Mammary epithelial cell (primary cell): ENCODE measurements at places on chromosomes 7 and 10.

GRCh38 chr10:77575271-77576006 is 62.2 kb downstream of the KCNMA1 start:
- DNase-seq, result no peak

GRCh38 chr7:12759151-12759550 is 71.7 kb downstream of the ARL4A start:
- no peak for DNase-seq

DNA sequence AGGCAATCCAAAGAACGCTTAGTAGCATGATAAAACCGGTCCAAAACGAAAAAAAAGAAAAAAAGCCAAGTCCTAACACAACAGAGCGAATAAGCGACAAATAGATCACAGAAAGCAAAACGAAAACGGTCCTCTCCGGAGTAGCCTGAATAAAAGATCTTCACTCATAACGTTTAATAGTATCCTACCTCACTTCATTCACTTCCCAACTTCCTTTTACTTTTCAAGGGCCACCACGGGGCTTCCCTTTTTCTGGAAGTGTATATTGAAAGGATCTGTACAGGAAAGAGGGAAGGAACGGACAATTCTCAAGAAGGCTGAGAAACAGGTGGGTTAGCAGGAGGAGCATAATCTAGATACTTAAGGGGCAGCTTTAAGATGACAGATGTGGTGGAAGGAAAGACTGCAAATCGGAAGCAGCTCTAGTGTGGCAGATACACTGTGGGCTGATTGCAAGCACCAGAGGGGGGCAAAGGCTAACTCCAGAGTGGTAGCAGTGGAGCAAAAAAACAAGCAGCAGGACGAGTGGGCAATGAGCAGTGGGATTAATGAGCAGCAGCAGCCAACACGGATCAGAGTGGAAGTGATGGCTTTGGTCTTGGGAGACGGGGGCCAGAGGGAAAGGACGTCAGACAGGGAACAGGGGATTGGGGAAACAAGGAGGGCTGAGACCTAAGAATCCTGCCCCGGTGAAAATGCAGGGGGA is 866 bp downstream of the CNOT4 start:
- DNase-seq, result peak; percentile 44

DNA sequence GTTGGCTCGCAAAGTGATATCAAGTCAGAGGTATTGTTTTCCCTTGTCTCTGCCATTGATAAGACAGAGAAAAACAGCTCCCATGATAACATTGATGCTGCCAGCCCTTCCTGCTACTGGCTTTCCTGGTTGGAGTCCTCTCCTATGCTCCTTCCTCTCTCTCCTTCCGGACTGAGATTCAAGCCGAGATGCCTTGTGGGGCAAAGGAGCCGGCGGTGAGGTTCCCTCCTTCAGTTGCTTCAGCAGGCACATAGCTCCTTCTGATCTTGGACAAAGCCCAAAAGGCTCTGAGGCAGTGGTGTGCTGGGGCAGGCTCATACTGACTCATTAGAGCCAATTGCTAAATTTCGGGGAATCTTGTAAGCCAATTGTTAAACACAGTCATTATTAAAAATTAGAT is 8.8 kb upstream of the ZCCHC24 start:
- peak; percentile 91 for DNase-seq

DNA sequence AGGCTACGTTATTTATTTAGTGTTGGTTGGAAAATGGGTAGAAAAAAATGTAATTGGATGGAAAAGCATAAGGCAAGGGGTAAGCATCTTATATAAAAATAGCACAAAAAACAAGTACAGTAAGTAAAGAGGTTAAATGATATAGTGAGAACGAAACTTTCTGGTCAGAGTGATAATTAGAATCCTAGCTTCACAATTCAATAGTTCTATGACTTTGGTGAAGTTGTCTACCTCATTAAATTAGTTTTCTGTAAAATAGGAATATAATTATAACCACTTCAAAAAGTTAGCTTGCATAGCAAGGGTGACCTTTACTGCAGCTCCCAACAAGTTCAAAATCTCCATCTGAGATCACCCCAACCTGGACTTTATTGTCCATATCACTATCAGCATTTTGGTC is 30.8 kb upstream of the TAS2R16 start:
- no peak for DNase-seq

GRCh38 chr10:28127881-28128280 is 129.0 kb upstream of the ODAD2 start:
- DNase-seq, result no peak

DNA sequence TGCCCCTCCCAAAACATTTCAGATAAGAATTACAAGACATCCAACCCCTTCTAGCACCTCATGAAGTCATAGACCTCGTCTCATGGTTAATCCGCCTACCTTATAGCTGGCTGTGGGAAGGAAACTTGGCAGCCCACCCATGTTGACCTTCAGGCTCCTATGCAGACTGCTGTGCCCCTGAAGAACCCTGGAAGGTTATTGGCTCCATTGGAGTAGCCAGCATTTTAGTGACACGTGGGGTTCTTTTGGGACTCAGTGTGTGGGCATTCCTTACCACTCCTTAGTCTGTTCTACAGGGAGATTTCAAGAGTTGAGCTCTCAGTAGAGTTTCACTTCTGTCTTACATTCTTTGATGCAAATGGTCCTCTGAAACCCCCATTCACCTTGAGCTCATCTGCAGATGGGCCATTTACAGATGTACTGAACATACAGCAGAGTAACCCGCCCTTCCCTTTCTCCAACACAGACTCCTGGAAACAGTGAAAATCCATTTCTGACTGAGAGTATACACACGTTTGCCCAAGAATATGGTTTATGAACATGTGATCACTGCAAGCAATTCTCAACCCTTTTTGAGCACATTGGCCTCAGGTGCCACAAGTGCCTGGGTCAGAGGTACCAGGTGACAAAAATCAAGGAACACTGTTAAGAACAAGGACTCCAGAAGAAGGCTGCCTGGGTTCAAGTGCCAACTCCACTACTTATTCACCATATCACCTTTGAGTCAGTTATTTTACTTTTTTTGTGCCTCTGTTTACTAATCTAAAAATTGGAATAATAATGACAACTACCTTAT is 54.0 kb upstream of the HECW1 start:
- no peak for DNase-seq

- DNase-seq, result no peak
Measured at GRCh38 chr10:132101529-132101928, 35.8 kb downstream of the JAKMIP3 start.

GRCh38 chr10:27391916-27392315 is 112.2 kb upstream of the RAB18 start:
- peak; percentile 27 for DNase-seq

DNA sequence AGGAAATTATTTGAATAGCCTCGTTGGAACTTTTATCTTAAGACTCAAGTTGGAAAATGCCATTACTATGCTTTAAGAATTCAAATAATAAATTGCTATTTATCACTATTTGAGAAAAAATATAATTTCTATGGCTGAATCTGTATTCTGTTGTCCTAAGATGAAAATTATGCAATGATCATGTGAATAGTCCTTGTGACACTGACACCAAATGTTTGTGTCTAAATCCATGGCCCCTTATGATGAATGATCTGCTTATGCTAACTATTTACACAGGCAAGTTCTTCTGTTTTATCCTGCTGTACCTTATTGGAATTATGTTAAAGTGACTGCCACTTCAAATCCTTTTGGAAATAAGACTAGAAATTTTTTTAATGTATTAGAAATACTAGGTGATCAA is 208.7 kb downstream of the DOCK4 start:
- no peak for DNase-seq

DNA sequence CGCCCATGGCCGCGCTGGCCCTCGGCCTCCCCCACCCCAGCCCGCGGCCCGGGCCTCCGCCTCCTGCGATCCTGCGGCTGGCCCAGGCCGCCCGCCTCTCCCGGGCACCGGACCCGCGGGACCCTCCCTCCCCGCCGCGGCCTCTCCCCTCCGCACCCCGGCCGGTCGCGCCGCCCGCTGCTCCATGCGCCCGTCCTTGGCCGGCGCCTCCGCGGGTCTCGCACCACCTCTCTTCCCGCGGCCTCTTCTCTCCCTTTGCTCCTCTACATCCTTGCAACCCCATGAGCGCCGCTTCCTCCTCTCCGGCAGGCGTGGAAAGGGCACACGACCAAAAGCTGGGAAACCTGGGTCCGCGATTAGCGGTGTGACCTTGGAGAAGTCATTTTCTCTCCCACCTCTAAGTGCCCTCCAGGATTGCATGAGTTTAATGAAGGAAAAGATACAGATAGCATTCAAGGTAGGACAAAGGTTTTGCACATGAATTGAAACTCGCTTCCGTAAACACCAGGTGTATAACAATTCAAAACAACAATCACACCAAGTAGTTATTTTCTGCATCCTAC is 448 bp upstream of the SRPK2 start:
- peak; percentile 50 for DNase-seq

DNA sequence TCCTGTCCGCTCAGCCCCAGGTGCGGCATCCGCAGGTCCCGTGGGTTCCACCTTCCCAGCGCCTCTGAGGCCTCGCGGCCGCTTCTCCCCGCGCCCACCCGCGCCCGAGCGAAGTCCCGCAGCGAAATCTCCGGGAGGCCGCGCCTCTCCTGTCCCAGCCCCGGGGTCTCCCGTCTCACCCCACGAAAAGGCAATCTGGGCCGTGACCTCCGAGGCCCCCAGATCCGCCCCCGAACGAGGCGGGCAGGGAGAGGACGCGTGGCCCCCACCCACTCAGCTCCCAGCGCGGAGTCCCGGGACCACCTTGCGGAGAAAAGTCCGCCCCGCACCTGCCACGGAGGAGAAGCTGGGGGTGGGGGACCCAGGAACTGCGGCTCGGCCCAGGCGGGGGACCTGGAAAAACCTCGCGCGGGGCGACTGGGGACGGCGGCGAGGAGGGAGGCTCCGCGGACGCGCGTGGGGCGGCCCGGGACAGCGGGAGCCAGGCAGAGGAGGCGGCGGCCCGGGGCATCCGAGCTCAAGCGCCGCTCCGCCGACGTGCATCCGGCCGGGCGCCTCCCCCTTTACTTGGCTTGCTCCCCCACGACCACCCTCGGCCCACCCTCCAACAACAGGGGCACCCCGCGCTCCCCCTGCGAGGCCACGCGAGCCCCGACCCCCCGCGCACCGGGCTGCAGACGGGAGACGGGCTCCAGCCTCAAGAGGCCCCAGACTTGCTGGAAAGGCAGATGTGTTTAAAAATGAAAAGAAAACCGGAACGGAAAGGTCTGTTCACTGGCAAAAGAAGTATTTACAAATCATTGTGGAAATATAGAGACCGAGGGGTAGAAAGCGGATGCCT is 33.0 kb upstream of the RNF32 start:
- DNase-seq, result no peak

DNA sequence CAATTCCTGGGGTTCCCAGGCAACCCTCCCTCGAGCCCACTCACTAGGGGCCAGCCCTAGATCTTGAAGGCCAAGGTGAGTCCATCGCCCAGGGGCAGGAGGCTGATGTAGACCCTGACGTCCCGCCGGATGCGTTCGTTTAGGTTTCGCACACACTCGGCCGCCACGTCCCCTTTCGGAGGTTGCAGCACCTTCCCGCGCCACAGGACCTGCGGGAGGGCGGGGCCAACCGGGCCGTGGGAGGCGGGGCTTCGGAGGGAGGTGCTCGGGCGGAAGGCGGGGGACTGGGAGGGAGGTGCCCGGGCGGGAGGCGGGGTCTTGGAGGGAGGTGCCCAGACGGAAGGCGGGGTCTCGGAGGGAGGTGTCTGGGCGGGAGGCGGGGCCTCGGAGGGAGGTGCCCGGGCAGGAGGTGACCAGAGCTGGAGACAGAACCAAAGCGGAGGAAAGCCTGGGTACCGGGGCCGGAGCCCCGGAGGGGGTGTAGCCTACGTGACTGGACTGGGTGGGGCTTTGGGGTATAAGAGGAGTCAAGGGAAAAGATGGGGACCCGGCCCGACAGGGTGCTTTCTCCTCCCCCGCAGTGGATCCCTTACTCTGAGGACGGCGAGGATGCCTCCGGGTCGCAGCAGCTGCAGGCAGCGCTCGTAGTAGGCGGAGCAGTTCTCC is 1.6 kb downstream of the COMTD1 start:
- peak; percentile 95 for DNase-seq

DNA sequence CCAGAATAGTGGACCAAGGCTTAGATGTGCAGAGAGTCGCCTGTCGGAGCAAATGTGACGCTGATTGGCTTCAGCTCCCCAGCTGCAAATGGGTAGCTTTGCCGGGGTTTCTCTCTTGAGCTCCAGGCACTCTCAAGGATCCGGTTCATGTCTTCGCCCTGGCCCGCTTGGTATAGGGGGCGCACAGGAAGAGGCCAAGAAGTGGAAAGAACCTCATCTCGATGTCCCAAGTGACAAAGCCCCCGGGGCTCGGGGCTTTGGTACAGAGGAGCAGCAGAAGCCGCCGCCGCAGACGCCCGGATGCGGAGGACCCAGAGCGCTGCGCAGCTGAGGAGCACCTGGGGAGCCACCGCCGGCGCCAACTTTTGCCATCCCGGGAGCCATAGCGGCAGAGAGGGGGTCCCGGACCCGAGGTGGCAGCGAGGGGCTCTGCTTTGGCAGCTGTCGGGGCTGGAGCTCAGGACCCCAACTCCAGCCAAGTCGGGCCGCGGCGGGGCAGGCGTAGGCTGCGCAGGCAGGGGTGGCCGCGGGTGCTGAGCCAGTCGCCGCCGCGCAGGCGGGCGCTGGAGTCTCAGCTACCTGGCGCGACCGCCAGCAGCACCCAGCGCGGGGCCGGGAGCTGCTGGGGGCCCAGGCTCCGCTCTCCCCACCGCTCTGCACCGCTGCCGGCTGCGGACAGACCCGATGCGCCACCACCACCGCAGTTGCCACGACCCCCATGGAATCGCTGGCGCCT is 466.6 kb downstream of the XPNPEP1 start:
- DNase-seq, result no peak

- DNase-seq, result no peak
Measured at GRCh38 chr10:15163253-15163828, 5.2 kb downstream of the NMT2 start.

DNA sequence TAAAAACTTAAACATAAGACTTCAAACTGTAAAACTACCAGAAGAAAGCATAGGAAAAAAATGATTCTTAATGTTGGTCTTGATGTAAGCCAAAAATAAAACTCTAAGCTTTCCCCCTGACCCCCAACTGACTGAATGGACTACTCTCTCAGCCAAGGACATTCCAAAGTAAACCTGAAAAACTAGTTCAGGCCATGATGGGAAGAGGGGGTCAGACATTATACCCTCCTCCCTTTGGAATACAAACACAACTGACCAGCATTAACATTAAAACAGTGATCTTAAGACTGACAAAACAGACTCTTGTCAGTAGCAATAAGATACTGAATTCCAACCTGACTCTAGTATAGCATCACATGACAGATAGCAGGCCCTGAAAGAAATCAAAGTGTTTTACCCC is 13.5 kb upstream of the LRGUK start:
- no peak for DNase-seq

- no peak for DNase-seq
Measured at GRCh38 chr7:106987777-106988176, 56.7 kb upstream of the PRKAR2B start.

- DNase-seq, result no peak
Measured at GRCh38 chr7:38177621-38178003, 433 bp upstream of the STARD3NL start.

GRCh38 chr7:93374345-93374940 is 142.3 kb downstream of the VPS50 start:
- DNase-seq, result peak; percentile 20

GRCh38 chr7:55898287-55898686 is 11.0 kb downstream of the ZNF713 start:
- no peak for DNase-seq
